ENCODE measurements at places on chromosomes 6 and 20. TPM values are rescaled to one million over a fixed set of nuclear protein-coding genes. Genes with fewer than 3 reads are reported as not detected.

The SLPI gene
- polyA plus RNA-seq, result not detected

The ENPP5 gene
- not detected for polyA plus RNA-seq

The MICA gene
- polyA plus RNA-seq, result 67.7 TPM

The BCKDHB gene
- 11.2 TPM for polyA plus RNA-seq

The COL19A1 gene
- not detected for polyA plus RNA-seq

The BPIFB4 gene
- polyA plus RNA-seq, result not detected

All from IMR-90 (cell line).